ENCODE measurements at places on chromosomes 13 and 19.
A peak's percentile ranks its signal among the peaks of the same experiment; 100 is the strongest.

DNA sequence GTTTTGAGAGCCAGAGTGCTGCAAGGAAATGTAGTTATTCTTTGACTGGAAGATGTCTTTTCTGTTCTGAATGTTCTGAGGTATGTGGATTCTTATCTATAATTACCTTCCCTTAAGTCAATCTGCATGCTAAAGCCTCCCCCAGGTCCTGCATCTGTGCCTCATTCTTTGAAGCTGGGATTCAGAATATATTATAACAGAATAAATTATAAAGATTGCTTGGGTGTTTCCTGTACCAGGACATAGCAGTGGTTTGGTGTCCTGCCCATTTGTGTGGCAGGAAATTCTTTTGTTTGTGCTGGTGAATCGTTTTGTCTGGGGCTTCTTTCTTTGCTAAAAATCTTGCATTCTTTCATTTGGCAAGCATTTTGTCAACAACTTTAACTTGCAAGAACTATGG, 60.2 kb downstream of the ITGBL1 start:
- no peak for DNase-seq

- DNase-seq, result no peak
Observed at GRCh38 chr13:106355866-106356265, 179.6 kb downstream of the EFNB2 start.

GRCh38 chr19:2885736-2886135, 15.0 kb upstream of the ZNF57 start:
- no peak for DNase-seq

- no peak for DNase-seq
Observed at GRCh38 chr19:44754750-44755080, 6.2 kb downstream of the BCL3 start.

- no peak for DNase-seq
Observed at GRCh38 chr13:77699059-77699680, 1.7 kb downstream of the SLAIN1 start.

DNA sequence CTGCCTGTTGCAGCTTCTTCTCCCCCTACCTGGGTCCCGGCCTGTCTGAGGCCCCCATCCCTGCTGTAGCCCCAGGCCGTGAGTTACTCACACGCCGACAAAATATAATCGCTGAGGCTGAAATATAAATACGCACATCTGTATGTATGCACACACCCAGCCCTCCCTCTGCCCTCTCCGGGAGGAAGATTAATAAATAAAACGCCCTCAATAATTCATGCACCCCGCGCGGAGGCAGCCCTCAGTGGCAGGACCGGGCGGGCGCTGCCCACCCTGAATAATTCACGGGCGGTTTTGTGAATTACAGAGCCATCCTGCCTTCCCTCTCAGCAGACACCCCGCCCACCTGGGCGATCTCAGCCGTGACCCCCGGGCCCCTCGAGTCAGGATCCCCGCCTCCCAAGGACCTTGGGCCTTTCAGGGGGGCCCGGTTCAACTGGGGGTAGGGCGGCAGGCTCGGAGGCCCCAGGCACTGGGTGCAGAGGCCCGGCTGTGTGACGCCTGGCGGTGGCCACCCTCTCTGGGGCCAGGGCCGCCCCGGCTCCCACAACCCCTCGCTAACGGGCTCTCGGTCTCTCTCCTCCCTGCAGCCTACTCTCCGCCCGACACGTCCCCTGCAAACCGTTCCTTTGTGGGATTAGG, 24.2 kb downstream of the SMIM24 start:
- no peak for DNase-seq

DNA sequence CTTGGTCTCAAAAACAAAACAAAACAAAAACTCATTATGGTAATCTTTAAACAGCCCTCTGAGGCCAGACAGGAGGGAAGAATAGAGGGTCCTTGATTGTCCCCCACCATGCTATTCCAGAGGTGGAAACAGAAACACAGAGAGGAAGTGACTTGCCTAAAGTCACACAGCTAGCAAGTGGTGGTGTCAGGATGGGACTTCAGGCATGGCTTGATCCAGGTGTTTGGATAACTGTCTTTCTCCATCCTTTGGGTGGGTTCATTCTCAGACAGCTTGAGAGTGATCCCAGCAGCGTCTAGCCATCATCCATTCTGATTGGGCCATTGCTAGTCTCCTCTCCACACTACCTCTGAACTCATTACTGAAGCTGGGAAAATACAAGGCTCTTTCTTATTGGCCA, 12.5 kb downstream of the COLGALT1 start:
- no peak for DNase-seq

DNA sequence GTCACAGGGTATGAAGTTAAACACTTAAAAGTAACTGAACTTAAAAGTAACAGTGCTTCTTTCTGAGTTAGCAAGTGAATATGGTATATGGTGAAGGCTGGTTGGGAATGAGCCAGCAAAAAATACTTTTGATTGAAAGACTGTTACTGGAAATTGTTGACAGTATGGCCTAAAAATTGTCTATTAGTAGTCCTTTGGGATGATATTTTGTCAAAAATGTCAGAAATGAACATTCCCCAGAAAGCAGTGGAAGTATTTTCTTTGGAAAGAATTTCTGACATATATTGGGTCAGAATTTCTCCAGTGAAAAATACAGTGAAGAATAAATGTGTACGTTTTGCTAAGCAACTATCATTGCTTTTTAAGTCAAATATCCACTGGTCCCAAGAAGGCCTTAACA, 860.5 kb downstream of the PCDH9 start:
- no peak for DNase-seq

- no peak for DNase-seq
Observed at GRCh38 chr19:3931041-3931440, 1.8 kb upstream of the NMRK2 start.

- DNase-seq, result no peak
Observed at GRCh38 chr13:53141336-53141735, 112.7 kb downstream of the OLFM4 start.

DNA sequence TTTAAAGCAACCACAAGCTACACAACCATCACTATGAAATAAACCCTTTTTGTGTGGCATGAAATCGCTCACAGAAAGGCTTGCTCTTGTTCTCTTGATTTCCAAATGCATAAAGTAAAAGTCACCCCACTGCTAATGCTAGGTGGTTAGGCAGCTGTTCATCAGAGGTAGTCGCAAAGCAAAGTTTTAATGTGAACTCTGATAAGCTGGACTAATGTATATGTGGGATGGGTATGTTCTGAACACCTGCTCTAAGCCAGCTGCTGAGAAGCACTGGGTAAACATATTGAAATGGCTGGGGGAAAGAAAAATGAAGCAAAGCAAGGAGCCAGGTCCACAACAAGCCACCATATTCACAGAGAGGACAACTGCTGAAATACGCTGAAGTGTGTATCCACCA, 142.3 kb downstream of the KLF12 start:
- DNase-seq, result no peak

DNA sequence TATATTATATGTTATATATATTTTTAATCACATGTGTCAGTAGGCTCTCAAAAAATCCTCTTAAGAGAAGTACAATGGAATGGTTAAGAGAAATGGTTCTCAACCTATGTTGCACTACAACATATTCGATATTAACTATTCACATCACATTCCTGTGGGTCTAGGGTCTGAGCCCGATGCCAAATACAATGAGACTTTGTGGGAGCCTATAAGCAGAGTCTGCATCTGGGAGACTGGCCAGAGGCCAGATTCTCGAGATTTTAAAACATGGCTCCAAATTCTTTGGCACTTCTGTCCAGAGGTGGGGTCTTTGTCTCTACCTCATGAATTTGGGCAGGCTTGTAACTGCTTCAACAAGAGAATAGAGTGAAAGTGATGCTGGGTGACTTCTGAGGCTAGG, 79.4 kb upstream of the NBEA start:
- no peak for DNase-seq

DNA sequence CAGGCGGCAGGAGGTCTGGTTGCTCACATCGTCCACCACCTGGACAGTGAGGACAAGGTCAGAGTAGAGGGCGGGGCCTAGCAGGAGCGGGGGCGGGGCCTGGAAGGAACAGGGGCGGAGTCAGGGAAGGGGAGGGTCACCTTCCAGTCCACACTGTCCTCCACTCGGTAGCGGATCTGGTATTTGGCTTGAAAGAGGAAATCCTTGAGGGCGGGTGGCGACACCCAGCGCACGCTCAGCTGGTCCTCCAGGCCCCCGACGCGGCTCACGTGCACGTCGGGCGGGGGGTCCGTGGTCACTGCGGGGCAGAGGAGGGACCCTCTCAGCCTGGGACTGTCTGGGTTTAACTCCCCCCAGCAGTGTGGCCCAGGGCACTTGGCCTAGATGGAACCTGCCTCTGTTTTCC, 8.2 kb downstream of the REX1BD start:
- peak; percentile 53 for DNase-seq

DNA sequence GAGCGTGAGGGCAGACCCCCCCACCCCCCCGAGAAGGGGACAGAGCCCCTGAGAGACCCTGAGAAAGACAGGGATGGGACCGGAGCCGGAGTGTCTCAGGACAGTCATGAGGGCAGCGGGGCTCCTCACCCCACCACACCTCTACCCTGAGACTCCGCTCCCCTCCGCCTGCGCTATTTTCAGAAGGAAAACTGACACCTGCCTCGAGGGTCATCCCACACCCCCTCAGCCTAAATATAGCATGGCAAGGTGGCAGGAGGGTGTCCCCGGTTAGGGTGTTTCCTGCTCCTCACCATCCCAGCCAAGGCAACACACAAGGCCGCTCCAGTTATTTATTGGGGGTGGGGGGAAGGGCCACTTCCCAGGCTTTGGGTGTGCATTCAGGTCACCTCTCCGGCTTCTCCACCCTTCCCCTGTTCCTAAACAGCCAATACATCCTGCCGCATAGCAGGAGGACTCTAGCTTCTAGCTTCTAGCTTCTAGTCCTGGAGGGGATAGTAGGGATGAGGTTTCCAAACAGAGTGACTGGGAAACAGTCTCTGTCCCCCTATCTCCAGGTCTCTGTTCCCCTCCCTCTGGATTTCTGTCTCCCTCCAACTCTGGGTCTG, 1.4 kb upstream of the NTF4 start:
- no peak for DNase-seq

- DNase-seq, result no peak
Observed at GRCh38 chr19:28642787-28643683, 569.9 kb downstream of the UQCRFS1 start.

GRCh38 chr13:44017756-44018309, 138.1 kb downstream of the LACC1 start:
- DNase-seq, result no peak

DNA sequence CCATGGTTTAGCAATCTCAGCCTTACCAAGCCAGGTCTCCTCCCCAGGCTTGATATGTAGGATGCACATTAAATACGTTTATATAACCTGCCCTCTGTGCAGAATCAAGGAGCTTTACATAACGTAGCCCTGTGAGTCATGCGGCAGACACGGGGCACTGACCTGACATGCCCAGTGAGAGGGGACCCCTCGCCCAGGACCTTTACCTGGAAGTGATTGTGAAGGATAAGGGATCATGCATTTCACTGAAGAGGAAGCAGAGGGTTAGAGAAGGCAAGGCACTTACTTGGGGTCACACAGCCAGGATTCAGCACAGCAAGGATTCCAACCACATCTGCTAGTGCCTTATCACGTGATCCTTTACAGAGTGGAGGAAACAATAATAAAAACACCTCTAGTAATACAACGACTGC, 18.9 kb upstream of the FOSB start:
- peak; percentile 25 for DNase-seq

DNA sequence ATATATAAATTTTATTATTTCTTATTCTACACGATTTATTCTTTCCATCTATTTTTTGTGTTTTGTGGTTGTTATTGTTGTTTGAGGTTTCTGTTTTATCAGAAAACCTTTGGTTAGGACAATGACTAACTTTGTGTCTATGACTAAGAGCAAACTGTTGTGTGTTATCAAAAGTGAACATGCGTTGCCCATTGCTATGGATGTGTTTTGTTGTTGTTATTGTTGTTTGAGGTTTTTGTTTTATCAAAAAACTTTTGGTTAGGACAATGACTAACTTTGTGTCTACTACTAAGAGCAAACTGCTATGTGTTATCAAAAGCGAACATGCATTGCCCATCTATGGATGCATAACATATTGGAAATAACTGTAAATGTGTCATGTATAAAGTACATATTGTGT, 692.3 kb downstream of the SLITRK1 start:
- no peak for DNase-seq

- DNase-seq, result no peak
Observed at GRCh38 chr13:58024103-58024502, 392.6 kb downstream of the PCDH17 start.

DNA sequence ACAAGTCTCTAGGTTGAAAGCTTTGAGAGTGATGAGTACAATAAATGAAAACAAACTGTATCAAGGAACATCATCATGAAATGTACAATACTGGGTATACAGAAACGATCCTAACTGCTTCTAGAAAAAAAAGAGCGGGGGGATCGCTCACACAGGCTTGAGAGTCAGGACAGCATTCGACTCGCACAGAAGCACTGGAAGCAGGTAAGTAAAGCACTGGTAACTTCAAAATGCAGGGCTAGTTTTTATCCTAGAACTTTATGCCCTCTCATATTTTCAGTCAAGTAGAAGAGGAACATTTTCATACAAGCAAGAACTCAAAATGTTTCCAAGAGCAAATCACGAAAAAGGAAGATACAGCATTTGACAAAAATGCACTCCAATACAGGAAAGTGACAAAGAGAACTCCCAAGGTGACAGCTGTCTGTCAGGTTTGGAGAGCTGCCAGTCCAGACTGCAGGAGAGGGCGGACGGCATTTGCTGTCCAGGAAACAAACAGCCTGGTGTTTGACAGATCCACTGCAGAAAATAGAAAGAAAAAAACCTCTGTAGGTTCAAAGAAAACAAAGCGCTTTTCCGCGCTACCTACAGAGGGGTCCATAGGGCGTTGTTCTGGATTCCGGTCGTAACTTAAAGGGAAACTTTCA, 58.2 kb upstream of the XPO4 start:
- DNase-seq, result no peak

DNA sequence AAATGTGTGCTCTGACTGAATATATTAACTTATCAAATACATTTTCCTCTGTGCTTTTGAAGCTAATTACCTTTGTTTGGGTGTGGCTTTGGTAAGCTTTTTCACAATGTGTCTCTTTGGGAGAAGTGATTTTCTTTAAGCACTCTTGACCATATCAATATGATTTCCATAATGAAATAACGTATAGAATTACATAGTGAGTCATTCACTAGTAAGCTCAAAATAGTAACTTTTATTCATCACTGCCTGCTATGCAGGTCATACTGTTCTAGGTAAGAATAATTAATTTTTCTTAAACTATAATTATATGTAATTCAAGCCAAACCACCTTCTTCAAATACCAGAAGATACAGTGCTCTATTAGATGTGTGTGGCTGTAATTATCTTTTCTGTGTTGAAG, 480.7 kb downstream of the MYO16 start:
- DNase-seq, result no peak

GRCh38 chr19:49362929-49363267, 682 bp upstream of the TEAD2 start:
- DNase-seq, result no peak

Measured in CD4-positive, alpha-beta T cell treated with Interferon gamma for 1 hour (primary cell).